Lung microvascular endothelial cell (primary cell): ENCODE measurements at places on chromosomes 6 and 20. TPM values are rescaled to one million over a fixed set of nuclear protein-coding genes. Genes with fewer than 3 reads are reported as not detected.

GRCh38 chr20:39829256-39829655 lies 859.8 kb downstream of the MAFB start:
- no peak for DNase-seq

- DNase-seq = peak; percentile 92
These were observed 143.4 kb upstream of the PHACTR1 start for GRCh38 chr6:12572896-12573827.

DNA sequence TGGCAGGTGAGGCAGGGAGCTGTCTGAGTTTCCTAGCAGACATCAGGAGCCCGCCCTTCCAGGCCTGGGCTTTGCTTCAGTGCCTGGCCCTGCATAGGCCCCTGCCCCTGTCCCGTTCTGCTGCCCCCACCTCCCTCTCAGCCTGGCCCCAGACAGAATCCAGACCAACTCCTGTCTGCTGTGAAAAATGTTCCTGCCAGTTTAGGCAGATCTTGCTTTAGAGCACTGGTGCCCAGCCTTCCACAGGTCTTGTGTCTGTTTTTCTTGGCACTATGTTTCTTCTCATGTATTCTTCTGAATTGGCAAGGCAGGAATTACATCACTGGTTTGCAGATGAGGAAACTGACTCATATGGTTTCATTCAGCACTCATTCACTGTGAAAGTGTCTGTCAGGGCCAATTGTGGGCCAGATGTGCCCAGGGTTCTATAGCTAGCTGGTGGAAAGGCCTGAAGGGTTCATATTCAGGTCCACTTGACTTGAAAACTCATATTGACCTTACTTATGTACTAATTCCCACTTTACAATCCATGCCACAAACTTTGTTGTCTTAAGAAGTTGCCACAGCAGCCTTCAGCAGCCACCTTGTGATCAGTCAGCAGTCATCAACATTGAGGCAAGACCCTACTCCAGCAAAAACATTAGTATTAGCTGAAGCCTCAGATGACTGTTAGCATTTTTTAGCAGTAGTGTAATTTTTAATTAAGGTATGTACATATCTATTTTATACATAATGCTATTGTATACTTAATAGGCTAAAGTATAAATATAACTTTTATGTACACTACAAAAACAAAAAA lies 40.5 kb downstream of the HLA-F start:
- peak; percentile 81 for DNase-seq

DNA sequence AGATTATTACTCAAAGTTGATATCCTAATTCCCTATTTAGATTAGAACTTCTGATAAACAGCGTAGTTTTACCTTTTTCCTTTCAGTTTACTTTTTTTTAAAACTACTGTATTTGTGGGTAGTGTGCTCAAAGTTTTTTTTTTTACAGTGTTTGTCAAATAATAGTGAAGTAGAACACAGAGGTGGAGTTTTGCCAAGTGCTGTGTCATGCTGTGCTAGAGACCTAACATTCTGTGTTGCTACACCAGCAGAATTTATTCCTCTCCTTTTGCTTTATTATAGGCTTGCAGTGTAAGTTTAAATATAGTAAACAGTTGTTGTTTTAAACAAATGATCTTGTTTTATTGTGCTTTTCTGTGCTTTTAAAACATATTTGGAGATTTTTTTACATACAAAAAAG lies 125.4 kb downstream of the HIVEP1 start:
- DNase-seq = peak; percentile 85

GRCh38 chr6:12848964-12849808 lies 132.6 kb downstream of the PHACTR1 start:
- DNase-seq = no peak

- DNase-seq = no peak
These were observed 9.1 kb upstream of the SHLD1 start for GRCh38 chr20:5741089-5741488.

NHLRC1 gene
- 0.65 and 0.99 TPM in 2 replicates for total RNA-seq

DYNLT1 gene
- total RNA-seq = 85.4 and 89.9 TPM in 2 replicates

SLC52A3 gene
- total RNA-seq = under 0.01 TPM in 2 replicates
